Activated CD4-positive, CD25-positive, alpha-beta regulatory T cell (primary cell): ENCODE measurements at places on chromosomes 4 and X.

GRCh38 chrX:40209951-40210617 lies 112.3 kb upstream of the BCOR start:
- no peak for DNase-seq

GRCh38 chr4:89539797-89540711 lies 232.5 kb upstream of the GPRIN3 start:
- DNase-seq: no peak

DNA sequence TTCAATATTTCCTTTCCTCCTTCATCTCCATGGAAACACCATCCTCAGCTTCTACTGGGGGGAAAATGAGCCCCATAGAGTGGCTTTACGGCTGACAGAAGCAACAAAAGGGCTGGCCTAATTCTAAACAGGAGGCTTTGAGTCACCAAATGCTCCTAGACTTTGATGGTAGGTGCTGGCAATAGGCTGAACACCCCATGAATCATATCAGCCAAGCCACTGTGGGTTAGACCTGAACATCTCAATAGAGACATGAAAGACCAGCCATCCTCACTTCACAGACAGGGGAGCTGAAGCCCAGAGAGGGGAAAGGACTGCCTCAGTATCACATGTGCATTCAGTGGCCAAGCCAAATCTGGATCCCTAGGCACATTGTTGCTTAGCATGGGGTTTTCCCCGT lies 107.6 kb downstream of the AMER1 start:
- no peak for DNase-seq

GRCh38 chrX:9955506-9955905 lies 11.7 kb upstream of the CLDN34 start:
- no peak for DNase-seq

- no peak for DNase-seq
Observed at GRCh38 chr4:100311181-100311580, 120.9 kb upstream of the DDIT4L start.

DNA sequence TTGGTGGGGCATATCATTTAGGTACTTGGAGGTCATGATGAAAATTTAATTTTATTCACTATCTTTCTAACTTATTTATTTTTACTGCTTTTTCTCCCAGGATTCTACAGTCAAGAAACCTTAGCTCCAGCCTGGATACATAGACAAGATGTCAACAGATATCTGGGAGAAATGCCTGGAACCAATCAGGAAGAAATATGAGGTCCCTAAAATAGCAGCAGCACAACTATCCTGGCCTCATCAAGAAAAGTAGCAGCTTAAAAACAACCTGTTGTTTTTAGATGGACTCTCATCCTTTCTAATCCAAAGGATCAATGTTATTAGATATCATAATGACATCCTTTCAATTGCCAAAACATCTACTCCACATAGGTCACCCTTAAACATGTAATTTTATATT lies 54.5 kb downstream of the MAOB start:
- DNase-seq: no peak

DNA sequence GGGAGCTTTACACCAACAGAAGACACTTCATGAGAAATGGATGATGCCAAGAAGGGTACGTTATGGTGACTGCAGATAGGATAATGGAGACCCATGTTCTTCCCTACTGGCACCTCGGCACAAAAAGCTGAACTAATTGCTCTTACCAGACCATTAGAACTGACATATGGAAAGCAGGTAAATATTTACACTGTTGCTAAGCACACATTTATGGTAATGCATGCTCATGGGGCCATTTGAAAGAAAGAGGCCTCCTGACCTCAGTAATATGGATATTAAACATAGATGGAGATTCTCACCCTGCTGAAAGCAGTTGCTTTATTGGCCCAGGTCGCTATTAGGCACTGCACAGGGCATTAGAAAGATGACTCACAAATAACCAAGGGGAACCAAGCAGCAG lies 1759.6 kb downstream of the C4orf33 start:
- no peak for DNase-seq

DNA sequence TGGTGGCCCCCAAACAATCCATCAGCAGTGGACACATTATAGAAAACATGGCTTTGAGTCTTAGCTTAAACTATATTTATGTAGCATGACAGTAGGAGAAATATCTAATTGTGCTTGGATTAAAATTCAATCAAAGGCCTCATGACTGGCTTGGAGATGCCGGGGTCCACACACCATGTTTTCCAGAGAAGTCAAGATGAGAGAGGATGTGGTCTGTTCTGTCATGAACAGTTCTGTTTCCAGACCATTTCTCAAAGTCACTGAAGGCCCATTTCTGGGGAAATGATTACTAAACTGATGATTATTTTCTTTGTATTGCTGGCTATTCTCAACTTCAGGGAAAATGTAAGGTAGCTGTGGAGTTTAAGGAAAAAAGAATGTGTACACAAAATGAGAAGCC lies 76.3 kb downstream of the C4orf51 start:
- no peak for DNase-seq

GRCh38 chrX:14003876-14004425 lies 25.7 kb downstream of the GEMIN8 start:
- no peak for DNase-seq

GRCh38 chrX:10470009-10470408 lies 150.4 kb downstream of the MID1 start:
- no peak for DNase-seq

DNA sequence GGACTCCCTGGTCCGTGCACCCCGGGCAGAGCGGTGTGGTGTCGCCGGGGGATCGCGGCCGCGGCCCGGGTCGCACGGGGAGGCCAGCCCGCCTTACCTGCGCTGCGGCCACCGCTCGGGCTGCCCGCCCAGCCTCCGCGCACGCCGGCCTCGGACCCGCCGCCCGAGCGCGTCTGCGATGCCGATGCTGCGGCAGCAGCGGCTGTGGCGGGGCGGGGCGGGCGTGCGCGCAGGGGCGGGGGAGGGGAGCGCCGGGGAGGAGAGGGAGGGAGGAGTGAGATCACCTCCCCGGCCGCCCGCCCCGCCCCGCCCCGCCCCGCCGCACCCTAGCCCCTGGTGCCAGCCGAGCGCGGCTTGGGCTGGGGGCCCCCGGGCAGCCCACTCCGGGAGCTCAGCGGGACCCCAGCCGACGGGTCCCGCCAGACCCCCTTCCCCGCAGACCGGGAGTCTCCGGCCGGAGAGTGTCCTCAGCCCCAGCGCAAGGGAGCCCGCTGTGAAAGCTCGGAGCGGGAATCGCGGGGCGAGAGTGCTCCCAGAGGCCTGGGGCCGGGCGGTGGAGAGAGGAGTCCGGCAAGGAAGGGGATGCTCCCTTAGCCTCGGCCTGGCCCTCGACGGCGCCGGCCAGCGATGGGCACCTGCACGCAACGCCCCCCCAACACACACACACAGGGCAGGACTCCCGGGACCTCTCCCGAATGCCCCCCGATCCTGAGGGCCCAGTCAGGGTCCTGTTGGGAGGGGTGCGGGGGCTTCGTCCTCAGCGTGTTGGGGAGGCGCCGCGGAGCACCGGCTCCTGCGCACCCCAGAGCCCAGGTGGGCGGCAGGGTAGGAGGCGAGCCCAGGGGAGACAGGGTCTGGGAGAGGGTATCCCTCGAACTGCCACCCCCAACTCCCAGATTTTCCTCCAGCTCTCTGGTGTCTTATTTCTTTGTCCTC lies at the start of gene L1CAM:
TSS of gene L1CAM (minus strand) at position 206 of the 936 bp plus-strand sequence. CDS start 10,337 bp downstream, outside the sequence.
- DNase-seq: peak; percentile 8

DNA sequence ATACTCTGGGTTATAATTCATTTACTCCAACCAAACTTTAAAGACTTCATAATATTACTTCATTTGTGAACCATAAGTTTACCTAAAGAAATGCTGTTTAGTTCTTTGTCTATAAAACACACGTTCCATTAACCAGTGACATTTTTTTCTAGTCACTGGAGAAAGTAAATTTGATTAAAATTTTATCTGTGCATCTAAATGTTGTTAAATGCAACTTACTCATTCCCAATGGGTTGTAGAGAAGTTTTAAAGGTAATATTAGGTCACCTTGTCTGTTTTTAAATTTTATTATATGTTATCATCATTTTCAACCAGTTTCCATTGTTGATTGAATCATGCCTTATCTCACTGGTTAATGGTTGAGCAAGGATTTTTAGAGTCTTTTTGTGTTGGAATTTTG lies 401.4 kb downstream of the CCSER1 start:
- DNase-seq: no peak

DNA sequence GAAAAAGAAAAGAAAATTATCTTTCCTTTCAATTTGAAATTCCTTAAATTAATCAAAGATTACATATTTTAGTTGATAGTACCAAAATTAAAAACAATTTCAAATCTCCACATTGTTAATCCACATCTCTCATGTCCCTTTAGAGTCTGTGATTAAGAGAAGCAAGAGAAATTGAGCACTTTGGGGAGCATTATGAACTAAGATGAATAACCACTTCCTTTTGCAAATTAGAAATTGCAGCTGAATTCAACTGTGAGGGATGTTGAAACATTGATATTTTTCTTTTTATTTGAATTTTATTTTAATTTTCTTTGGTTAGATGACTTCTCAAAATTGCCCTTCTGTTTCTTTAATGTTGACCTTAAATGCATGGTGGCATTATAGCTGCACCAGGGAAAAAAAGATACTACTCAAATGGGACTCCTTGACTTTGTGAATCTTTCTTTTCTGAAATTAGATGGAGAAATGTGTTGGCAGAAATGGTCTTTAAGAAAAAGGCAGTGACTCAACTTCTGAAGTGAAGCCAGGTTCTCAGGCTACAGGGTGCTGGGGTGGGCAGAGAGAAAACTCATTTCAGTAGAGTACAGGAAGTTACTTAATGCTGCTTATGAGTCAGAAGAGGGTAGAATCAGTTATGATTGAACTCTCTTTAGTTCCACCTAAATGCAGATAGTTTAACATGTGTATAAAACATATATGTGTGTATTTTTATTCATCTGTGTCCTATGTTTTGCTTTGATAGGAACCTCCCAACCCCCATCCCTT lies 92.0 kb upstream of the TNIP3 start:
- DNase-seq: no peak

GRCh38 chr4:42747971-42748370 lies 91.1 kb upstream of the ATP8A1 start:
- no peak for DNase-seq

DNA sequence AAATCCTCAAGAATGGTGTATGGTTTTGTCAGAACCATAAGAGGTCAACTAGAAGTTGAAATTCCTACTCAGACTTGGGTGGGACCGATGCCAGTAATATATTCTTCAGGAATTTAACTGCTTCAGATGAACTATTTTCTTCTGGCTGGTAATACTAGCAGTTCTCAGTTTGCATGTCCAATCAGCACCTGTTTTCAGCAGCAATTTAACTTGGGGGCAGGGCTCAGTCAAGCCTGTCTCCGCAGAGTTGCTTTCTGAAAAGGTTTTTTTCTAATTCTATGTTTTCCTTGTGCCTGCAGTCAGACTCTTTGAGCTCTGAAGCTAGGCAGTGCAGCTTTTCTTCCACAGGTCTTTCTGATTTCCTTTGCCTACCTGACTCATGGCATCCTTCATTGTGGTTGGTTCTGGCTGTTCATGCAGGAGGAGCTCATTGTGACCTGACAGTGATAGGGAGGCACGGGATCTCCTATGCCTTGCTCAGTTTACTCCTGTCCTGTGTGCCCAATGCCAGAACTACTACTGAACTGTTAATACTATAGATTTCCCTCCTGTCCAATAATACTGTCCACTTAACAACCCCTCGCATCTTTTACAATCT lies 17.3 kb upstream of the FMR1 start:
- no peak for DNase-seq

GRCh38 chr4:162847945-162848549 lies 318.6 kb downstream of the NAF1 start:
- no peak for DNase-seq

GRCh38 chr4:152748619-152749018 lies 30.9 kb downstream of the TIGD4 start:
- DNase-seq: no peak

GRCh38 chr4:5409972-5410618 lies 298.3 kb downstream of the EVC2 start:
- no peak for DNase-seq

GRCh38 chrX:47200385-47201150 lies 6.9 kb downstream of the UBA1 start:
- no peak for DNase-seq

GRCh38 chrX:155048977-155049619 lies 21.8 kb downstream of the CMC4 start:
- no peak for DNase-seq

- no peak for DNase-seq
Observed at GRCh38 chrX:15215366-15215765, 54.5 kb downstream of the ASB9 start.

- DNase-seq: no peak
Observed at GRCh38 chrX:31443654-31444053, 371.8 kb upstream of the FTHL17 start.

GRCh38 chrX:55695227-55696018 lies 22.1 kb upstream of the RRAGB start:
- DNase-seq: no peak

DNA sequence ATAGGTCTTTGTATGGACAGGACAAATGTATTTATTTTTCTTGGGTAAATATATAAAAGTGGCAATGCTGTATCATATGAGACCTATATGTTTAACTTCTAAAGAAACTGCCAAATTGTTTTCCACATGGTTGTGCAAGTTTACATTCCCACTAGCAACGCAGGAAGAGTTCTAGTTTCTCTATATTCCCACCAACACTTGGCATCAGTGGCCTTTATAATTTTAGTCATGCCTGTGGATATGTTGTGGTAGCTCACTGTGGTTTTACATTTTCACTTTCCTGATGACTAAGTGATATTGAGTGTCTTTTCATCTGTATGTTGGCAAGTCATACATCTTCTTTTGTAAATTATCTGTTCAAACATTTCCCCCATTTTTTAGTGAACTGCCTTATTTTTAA lies 126.0 kb downstream of the EMCN start:
- no peak for DNase-seq

DNA sequence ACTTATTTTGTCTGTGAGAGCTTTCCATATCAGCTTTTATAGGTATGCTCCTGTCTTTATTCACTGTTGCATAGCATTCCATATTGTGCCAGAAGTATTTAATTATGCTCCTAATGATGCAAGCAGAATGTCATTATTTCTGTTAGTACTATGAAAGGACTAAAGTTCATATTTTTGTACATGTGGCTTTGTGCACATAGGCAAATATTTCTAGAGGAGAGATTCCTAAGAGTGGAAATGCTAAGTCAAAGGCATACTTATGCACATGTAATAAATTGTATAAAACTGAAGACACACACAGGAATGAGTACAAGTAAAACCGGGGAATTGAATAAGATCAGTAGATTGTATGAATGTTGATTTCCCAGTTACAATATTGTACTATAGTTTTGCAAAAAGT lies 1.9 kb upstream of the ASB9 start:
- no peak for DNase-seq

- no peak for DNase-seq
Observed at GRCh38 chr4:111519683-111520082, 625.6 kb upstream of the FAM241A start.

GRCh38 chr4:89173336-89174090 lies 62.2 kb downstream of the TIGD2 start:
- DNase-seq: no peak
